Endothelial cell (in vitro differentiated cells): ENCODE measurements at places on chromosomes 2 and 18.

GRCh38 chr18:6878556-6879297 lies 149.2 kb downstream of the ARHGAP28 start:
- no peak for DNase-seq

GRCh38 chr2:164910101-164910899 lies 45.0 kb downstream of the SLC38A11 start:
- DNase-seq = no peak

DNA sequence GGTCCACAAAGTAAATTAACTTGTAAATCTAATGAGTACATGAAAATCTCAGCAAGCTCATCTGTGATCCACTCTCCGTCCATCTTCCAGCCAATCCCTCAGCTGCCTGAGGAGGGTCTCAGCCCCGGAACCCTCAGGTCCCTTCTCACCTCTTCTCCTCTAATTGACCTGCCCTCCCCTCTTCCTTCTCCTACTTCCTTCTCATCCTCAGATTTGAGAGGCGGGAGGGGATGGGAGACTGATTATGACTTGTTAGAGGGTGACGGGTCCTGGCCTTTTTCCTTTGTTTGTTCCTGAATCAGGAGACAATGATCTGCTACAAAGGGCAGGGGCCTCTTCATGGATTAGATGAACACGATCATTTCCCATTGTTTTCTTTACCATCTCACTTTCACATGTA lies 80.1 kb downstream of the CYBRD1 start:
- no peak for DNase-seq

- no peak for DNase-seq
Observed at GRCh38 chr2:40213619-40214018, 238.3 kb downstream of the SLC8A1 start.

DNA sequence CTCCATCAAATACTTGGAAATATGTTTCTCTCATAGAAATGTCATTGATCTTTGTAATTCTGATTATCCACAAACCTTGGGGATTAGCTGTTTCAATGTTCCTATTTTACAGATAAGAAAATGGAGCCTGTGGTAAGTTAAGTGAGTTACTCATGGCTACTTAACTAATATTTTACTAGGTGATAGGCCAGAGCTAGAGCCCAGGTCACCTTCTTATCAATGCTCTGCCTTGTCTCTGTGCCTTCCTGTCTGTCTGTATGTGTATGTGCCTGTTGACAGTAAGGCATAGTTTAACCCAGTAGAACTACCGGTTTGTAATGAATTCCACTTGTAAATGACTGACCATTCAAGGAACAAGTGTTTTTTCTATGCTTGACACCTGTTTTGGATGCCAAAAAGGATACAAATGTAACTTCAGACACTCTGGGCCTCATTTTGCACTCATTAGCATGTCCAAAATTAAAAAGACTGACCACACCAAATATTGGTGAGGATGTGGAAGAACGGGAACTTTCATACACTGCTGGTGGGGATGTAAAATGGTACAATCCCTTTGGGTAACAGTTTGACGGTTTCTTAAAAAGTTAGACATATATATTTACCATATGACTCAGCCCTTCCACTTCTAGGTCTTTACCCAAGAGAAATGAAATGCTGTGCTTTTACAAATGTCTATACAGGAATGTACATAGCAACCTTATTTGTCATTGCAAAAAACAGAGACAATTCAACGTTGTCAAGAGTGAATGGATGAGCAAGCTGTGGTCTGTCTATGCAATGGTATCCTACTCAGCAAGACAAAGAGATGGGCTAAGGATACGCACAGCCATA lies 19.6 kb upstream of the IL1A start:
- no peak for DNase-seq

- DNase-seq = no peak
Observed at GRCh38 chr18:77091366-77091765, 41.2 kb downstream of the MBP start.

GRCh38 chr18:5288517-5288935 lies 7.0 kb downstream of the ZBTB14 start:
- no peak for DNase-seq

- no peak for DNase-seq
Observed at GRCh38 chr2:152867397-152867796, 149.0 kb downstream of the ARL6IP6 start.

DNA sequence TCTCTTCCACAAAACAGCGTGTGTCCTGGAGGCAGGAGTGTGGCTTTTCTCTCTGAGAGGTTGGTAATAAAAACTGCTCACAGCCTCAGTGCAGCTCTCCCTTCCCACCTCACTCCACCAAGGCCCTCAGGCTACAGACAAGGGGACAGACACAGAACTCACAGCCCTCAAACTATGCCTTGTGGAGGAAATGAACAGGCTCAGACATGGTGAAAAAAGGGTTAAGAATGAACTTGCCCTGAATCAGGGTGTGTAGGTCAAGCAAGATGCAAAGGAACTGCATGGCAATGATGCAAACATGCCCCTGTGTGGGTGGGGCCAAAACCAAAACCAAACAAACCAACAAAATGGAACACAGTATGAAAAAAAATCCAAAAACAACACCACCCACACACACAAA lies 125.8 kb downstream of the GALNT14 start:
- DNase-seq = no peak

DNA sequence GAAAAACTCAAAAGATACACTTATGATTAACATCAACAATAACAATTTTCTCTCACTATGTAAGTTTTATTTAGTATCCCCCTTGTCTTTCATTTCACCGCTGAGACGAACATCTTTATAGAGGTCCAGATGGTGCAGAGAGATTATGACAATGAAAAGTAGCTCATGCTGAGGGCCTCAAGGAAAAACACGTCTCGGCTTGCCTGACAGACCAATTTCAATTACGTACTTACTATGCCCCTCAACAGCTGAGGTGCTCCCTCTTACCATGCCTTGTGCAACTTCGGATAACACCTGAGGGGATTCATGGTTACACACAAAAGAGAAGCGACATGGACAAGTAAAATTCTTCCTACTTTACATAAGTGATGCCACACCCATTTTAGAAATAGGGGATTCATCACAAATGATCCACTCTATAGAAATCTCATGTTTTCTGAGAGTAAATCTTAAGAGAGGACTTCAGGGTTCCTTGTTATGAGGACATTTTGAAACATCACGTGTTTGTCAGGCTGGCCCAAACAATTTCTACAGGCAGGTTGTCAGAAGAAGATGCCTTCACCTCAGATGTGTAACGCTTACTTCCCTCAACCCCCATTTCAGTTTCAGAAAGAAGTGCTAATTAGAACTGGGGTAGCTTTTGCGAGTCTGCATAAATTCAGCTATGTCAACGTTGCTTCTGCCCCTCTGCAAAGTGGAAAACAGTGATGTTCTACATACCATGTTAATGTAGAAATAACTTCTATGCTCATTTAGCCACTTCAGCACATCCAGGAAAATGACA lies 191.4 kb downstream of the NRXN1 start:
- no peak for DNase-seq

DNA sequence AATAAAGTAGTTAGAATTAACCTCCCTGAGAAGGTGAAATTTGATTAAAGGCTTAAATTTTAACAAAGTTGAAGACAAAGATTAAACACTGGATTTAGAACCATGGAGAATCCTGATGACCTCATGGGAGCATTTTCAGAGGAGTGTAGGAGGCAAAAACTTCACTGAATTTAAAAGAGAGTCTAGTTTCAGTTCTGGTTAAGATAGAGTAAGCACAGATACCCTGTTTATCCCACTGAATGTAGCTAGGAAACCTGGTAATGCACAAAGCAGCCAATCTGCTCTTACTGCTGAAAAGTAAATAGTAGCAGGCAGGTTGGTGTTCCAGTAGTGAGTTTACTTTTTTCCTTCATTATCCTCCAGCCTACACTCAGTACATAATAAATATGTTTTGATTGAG lies 654.9 kb upstream of the SYT4 start:
- DNase-seq = no peak

DNA sequence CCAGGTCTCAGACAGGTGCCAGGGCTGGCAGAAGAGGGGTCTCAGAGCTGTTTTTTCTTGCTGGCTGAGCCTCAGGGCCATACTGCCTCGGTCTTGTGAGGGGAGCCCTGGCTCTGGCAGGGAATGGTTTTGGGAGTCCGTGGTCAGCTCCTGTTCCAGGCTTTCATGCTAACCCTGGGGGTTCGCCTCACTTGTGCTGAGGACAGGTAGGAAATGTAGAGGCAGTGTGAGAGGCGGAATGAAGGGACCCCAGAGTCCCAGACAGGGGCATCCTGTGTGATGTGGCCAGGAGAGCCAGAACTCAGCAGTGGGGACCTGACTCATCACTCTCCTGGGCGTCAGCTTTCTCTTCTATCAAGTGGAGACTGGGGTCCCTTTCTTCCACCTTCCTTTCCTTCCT lies 5.7 kb upstream of the CELF4 start:
- DNase-seq = no peak

DNA sequence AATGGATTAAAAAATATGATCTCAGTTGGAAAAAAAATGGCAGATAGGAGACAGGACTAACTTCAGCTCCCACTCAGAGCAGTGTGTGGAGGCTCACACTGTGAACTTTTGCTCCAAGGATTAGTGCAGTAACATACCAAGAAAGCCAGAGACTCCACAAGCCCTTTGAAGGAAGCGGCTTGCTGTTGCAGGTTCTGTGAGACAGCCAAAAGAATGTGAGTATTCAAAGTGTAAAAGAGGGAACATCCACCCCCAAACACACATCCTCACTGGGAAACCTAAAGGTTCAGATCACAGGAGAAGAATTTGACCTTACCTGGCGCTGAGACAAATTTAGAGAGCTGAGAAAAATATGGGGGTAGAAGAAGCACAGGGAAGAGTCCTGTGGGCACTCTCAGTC lies 77.5 kb downstream of the FAM171B start:
- no peak for DNase-seq

DNA sequence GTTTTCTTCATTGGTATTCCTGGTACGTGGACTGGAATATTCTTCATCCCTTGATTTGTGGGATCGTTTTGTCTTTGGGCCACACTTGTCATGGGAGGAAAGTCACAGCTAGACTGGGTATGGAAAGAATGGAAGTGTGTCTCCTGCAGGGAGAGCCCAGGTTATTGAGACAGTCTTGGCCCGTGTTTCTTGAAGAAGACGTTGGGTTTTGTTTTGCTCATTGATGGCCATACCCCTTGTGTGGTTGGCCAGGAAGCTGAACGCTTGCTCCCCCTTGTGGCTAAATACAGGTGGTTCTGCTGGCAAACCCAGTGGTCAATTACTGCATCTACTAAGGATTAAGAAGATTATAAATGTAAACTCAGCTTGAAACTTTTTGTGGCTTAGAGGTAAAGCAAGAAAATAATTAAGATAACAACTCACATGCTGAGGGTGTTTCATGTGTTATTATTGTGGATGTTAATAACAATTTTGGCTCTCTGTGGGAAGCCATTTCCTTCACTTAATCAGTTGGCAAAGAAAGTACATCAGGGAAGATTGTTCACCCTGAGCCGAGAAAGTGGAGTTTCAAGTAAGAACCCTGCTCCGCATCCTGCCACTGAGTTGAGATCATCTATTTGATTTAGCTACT lies 91.8 kb downstream of the NEDD4L start:
- DNase-seq = peak; percentile 70

GRCh38 chr2:97908208-97908676 lies 87.5 kb downstream of the TMEM131 start:
- no peak for DNase-seq

GRCh38 chr18:58671632-58672564 lies 633 bp downstream of the MALT1 start:
- no peak for DNase-seq
